Activated CD4-positive, alpha-beta memory T cell treated with anti-CD3 and anti-CD28 coated beads, Interleukin-2, amount 10 ng/mL, durations not matched to agents 7 days and 5 days (primary cell): ENCODE measurements at places on chromosomes 4 and X. TPM values are rescaled to one million over a fixed set of nuclear protein-coding genes. Genes with fewer than 3 reads are reported as not detected.

DNA sequence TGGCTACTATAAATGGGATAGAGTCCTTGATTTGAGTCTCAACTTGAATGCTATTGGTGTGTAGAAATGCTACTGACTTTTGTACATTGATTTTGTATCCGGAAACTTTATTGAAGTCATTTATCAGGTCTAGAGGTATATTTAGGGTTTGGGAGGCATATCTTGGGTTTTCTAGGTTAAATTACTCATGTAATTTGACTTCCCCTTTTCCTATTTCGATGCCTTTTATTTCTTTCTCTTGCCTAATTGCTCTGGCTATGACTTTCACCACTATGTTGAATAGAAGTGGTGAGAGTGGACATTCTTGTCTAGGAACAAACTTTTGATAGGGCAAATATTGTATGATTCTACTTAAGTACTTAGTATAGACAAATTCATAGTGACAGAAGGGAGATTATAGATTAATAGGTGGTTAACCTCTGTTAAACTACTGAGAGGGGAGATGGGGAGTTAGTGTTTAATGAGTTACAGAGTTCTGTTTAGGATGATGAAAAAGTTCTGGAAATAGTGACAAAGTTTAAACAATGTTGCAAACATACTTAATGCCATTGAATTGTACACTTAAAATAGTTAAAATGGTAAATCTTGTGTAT is 22.8 kb upstream of the HSPA4L start:
- no peak for DNase-seq
- no peak overlapping the region for H3K4me3 ChIP-seq
- H3K4me1 ChIP-seq: no peaks in the 10 kb centered on the region

The EDA gene
- 4.9 TPM for total RNA-seq

GRCh38 chr4:89558147-89558546 is 250.5 kb upstream of the GPRIN3 start:
- no peaks in the 10 kb centered on the region for H3K27me3 ChIP-seq
- no peak overlapping the region for H3K4me3 ChIP-seq
- DNase-seq: no peak
- H3K36me3 ChIP-seq: no peaks in the 10 kb centered on the region
- H3K27ac ChIP-seq: no peak overlapping the region
- peaks cover 3% of the 10 kb centered on the region for H3K4me1 ChIP-seq

The ZDHHC15 gene
- 0.03 TPM for total RNA-seq

GRCh38 chrX:10398215-10398614 is 222.2 kb downstream of the MID1 start:
- H3K4me1 ChIP-seq: no peaks in the 10 kb centered on the region
- no peak for DNase-seq
- no peaks in the 10 kb centered on the region for H3K27me3 ChIP-seq
- no peaks in the 10 kb centered on the region for H3K36me3 ChIP-seq
- no peak overlapping the region for H3K4me3 ChIP-seq

DNA sequence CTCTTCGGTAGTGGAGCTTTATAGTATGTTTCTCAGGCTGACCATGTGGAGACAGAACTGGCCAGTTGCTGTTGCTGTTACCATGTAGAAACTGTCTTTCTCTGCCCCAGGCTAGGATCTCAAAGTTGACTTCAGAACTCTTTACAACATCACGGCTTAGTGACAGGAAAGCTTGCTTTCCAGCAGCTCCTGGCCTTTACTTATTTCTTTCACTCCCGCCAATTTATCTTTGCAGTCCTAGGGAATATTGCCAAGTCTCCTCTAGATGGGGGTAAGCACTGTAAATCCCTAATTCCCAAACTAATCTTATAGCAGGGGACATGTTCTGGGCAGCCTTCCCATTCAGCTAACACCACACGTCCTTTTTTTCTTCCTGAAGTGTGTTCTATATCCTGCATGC is 631.6 kb downstream of the SPRY1 start:
- H3K36me3 ChIP-seq: no peaks in the 10 kb centered on the region
- no peaks in the 10 kb centered on the region for H3K4me1 ChIP-seq
- H3K27me3 ChIP-seq: no peaks in the 10 kb centered on the region
- H3K4me3 ChIP-seq: no peak overlapping the region

DNA sequence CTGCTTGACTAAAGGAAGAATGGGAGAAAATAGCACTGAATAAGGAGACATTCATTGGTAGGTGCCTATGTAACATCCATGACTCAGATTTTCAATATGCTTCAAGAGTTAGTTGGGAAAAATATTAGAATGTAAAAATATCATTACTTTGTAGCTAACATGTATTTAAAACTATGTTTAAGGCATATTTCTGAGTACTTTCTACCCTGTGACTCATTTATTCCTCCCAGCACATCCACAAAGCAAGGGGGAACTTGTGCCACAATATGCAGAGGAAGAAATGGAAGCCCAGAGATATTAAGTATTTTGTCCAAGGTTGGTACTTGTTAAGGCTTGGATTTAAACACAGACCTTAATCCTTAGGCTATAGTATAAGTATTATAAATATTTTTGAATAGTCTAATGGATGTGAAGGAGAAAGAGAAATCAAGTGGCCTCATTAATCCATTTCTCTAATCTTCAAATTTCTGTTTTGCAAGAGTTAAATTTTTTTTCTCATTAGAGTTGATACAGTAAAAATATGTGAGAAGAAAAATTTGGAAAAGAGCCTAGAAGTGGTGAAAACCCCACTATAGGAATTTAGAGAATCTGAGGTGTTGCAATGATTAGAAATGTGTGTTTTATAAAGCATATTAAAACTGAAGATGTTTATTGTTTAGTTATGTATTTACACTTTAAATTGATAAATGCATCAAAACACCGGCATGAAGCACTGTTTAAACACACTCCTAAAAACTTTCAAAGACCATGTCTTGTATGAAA is 149.3 kb upstream of the GYPA start:
- H3K4me1 ChIP-seq: no peaks in the 10 kb centered on the region
- H3K27me3 ChIP-seq: no peaks in the 10 kb centered on the region
- DNase-seq: no peak
- H3K4me3 ChIP-seq: no peak overlapping the region
- H3K27ac ChIP-seq: no peak overlapping the region
- H3K36me3 ChIP-seq: no peaks in the 10 kb centered on the region

The PAGE3 gene
- total RNA-seq: not detected

GRCh38 chrX:69387567-69388487 is 116.3 kb upstream of the NALF2 start:
- peak; percentile 25 for DNase-seq
- H3K27me3 ChIP-seq: peaks cover 3% of the 10 kb centered on the region
- H3K4me1 ChIP-seq: no peaks in the 10 kb centered on the region
- no peak overlapping the region for H3K4me3 ChIP-seq

- no peak overlapping the region for H3K4me3 ChIP-seq
- H3K27me3 ChIP-seq: no peaks in the 10 kb centered on the region
- no peak overlapping the region for H3K27ac ChIP-seq
- H3K4me1 ChIP-seq: no peaks in the 10 kb centered on the region
- no peaks in the 10 kb centered on the region for H3K36me3 ChIP-seq
Measured at GRCh38 chrX:3134316-3134945, 93.2 kb downstream of the ARSF start.

DNA sequence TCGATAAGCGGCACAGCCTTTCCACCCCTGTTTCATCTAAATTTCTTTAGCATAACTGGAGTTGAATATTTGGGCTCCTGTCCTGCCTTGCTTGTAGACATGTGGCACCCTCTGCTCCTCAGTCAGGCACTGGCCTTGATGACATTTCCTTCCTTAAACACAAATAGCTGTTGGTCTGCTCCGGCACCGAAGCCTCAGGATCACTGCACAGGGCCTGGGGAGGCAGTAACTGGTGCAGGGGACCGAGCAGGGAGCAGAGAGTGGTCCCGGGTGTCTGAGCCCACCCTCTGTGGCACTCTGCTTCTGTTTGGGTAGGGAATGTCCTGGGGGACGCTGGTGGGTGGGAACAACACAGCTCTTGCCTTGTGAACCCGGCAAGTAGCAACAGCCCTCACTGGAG is 13.6 kb downstream of the RGS12 start:
- no peaks in the 10 kb centered on the region for H3K36me3 ChIP-seq
- peaks cover 4% of the 10 kb centered on the region for H3K27me3 ChIP-seq
- no peak overlapping the region for H3K27ac ChIP-seq
- no peak overlapping the region for H3K4me3 ChIP-seq
- peaks cover 46% of the 10 kb centered on the region for H3K4me1 ChIP-seq

- H3K27me3 ChIP-seq: no peaks in the 10 kb centered on the region
- peak overlapping the region; percentile 99 for H3K27ac ChIP-seq
Measured at GRCh38 chr4:26319949-26320537, 771 bp upstream of the RBPJ start.

GRCh38 chr4:1174941-1175634 is 2.7 kb upstream of the SPON2 start:
- H3K4me3 ChIP-seq: no peak overlapping the region
- H3K27me3 ChIP-seq: peaks cover 29% of the 10 kb centered on the region
- H3K36me3 ChIP-seq: peaks cover 9% of the 10 kb centered on the region
- peaks cover 18% of the 10 kb centered on the region for H3K4me1 ChIP-seq

- no peak overlapping the region for H3K27ac ChIP-seq
- peaks cover 17% of the 10 kb centered on the region for H3K4me1 ChIP-seq
- H3K36me3 ChIP-seq: peaks cover 11% of the 10 kb centered on the region
- DNase-seq: no peak
- peak overlapping the region; percentile 42 for H3K4me3 ChIP-seq
- H3K27me3 ChIP-seq: no peaks in the 10 kb centered on the region
Measured at GRCh38 chr4:122921300-122921699, 1.1 kb downstream of the NUDT6 start.

The RAB41 gene
- total RNA-seq: not detected

GRCh38 chr4:158461336-158461735 is 60.3 kb upstream of the RXFP1 start:
- H3K27ac ChIP-seq: no peak overlapping the region
- H3K27me3 ChIP-seq: no peaks in the 10 kb centered on the region
- H3K4me1 ChIP-seq: no peaks in the 10 kb centered on the region
- no peak overlapping the region for H3K4me3 ChIP-seq
- H3K36me3 ChIP-seq: no peaks in the 10 kb centered on the region

DNA sequence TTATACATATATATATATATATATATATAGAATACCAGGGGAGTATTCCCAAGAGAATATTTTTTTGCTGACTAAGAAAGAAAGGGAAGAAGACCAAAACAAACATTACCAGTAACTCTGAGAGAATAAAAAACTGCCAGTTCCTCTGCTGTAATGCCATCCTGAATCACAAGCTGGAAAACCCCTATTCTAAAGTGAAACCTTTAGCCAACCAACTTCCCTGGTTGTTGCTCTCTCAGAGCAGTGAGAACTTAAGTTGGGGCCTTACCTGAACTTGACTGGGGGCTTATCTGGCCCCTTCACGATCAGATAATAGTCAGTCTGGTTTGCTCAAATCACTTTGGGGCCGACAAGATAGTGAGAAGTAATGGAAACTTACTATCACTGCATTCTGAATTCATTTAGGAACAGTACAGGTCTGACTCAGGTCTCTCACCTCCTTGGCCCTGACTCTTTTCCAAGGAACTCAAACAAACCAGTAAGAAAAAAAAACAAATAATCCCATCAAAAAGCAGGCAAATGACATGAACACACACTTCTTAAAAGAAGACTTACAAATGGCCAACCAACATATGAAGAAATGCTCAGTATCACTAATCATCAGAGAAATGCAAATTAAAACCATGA is 62.5 kb downstream of the CD40LG start:
- H3K4me3 ChIP-seq: peak overlapping the region; percentile 5
- peak overlapping the region; percentile 85 for H3K27ac ChIP-seq
- peaks cover 44% of the 10 kb centered on the region for H3K4me1 ChIP-seq

The KIAA1210 gene
- total RNA-seq: not detected

DNA sequence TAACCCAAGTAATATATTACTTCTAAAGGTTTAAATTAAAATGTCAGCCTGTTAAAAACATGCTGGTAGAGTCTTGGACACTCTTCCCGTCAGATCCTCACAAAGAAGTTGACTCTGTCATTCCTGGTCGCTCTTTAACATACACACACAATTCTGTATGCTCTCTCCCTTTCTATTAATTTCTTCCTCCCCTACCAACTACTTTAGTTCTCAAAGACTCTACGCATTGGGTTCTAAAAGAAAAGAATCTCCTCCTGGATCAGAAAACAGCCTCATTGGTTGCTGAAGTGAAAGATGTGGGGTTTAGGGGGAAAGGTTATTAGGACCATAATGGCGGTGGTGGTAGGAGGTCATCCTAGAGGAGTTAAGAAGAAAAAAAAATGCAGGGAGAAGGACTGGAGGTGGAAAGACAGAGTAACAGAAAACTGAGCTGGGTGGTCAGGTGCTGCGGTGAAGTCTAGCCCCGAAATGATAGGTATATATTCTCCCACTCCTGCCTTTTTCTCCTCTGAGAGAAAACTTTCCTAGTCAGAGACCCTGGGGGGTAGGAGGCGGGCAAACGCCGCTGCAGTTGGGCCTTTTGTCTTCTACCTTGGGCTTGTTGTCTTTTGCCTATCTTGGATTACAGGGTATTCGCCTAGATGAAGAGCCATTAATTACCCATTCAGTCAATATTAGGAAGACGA is 5.2 kb upstream of the PITX2 start:
- no peak overlapping the region for H3K27ac ChIP-seq
- no peak overlapping the region for H3K4me3 ChIP-seq
- H3K4me1 ChIP-seq: peaks cover 13% of the 10 kb centered on the region
- H3K36me3 ChIP-seq: peaks cover 20% of the 10 kb centered on the region
- no peak for DNase-seq

The SCML1 gene
- 0.50 TPM for total RNA-seq

- no peak for DNase-seq
- H3K4me1 ChIP-seq: no peaks in the 10 kb centered on the region
- no peaks in the 10 kb centered on the region for H3K27me3 ChIP-seq
- H3K36me3 ChIP-seq: no peaks in the 10 kb centered on the region
- H3K4me3 ChIP-seq: no peak overlapping the region
Measured at GRCh38 chrX:133235830-133236229, 17.7 kb upstream of the TFDP3 start.

DNA sequence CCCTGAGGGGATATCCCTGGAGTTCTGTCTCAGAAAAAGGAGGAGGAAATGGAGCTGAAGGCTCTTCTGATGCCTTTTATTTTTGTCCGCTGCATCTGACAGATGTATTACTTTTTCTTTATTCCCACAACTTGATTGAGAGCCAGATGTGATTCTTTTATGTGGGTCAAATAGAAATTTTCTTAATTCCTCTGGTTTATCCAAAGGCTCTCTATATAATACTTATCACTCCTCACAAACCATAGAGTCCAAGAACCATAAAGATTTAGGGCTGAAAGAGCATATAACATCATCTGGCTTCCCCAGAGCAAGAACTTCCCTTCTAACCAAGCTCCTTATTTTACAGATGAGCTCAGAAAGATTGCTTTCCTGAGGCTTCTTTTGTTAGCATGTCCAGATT is 756.7 kb upstream of the FAM241A start:
- H3K27ac ChIP-seq: no peak overlapping the region
- no peak for DNase-seq
- no peak overlapping the region for H3K4me3 ChIP-seq
- no peaks in the 10 kb centered on the region for H3K27me3 ChIP-seq
- no peaks in the 10 kb centered on the region for H3K36me3 ChIP-seq

The NAA11 gene
- total RNA-seq: not detected
